ENCODE measurements at places on chromosomes 3 and 15.

DNA sequence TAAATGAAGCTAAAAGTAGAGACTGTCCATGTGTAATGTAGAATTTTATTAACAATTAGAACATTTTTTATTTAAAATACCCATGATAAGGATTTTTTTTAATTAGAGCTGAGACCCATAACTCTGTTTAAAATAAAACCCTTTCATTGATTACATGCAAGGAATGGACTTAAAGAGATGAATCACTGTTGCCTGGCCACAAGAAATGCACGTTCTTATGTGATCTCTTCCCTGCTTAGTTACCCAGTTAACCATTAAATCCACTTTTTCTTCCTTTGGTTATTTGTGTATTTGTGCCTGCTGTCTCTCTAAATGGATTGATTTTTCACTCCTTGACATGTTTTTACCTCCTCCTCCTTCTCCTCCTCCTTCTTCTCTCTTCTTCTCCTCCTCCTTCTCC lies 83.3 kb upstream of the SLITRK3 start:
- no peak for DNase-seq

DNA sequence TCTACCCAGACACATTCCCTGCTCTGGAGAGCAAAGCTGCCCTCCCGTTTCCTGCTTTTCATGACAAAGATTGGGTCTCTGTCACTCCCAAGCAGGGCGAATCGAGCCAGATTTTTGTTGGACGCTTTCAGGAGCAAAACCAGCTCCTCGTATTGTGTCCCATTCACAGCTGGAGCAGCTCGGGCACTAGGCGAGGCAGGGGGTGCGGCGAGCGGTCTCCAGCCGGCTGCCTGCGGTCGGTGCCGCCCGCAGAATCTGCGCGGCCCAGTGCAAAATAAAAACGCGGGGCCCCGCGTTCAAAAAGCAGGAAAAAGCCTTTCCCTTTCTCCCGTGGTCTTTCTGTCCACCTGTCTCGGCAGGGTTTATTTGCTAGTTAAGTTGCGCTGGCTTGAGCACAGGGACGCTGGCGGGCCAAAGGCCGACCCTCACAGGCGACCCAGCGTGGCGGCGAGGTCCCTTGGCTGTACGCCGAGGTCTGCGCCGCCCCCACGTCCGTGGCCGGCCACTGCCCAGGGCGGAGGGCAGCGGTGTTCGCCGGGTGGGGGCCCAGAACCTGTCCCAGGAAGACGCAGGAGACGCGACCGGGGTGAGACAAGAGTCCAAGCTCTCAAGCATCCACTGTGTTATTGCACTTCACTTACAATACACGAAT lies 71.2 kb downstream of the CYP19A1 start:
- DNase-seq = no peak

- DNase-seq = no peak
Measured at GRCh38 chr15:76577879-76578512, 241.4 kb downstream of the ISL2 start.

DNA sequence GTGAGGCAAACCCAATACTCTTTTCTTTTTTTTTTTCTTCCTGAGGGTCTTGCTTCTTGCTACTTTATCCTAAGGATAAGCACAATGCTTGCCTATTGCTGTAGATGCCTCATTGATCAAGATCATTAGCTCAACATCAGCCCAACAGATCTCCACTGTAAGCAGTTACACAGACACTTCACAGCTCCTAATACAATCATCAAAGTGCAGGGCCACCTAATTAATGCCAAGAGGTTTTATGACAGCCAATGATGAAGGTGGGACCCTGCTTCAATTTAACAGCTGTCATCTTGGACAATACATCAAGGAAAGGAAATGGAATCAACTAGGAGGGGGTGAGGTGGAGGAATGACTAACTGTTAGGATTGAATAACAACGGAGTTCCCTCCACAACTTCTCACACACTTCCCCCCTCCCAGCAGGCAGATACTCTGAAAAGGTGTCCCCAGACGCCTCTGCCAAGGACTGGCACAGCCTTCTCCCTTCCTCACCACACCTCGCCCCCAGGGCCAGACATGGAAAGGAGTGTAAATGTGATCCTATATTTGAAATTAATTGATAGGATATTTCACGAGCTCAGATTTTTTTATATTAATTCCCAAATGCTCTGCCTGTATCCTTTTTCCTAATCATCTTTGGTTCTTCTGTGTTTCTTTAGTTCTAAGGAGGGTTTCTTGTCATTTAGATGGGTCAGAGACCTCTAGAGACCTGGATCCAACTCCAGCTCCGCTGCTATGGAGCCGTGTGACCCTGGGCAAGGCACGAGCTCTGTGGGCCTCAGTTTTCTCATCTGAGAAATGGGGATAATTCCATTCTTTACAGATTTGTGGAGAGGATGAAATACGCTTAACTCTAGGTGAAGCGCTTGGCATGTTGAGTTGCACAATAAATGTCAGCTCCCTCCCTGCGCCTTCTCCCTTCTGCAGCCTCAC lies 1.2 kb downstream of the DCLK3 start:
- DNase-seq = no peak

GRCh38 chr3:141102372-141102771 lies 51.2 kb downstream of the SPSB4 start:
- no peak for DNase-seq

Data from NCI-H510A (cell line).